ENCODE measurements at places on chromosomes 7 and 10. TPM values are rescaled to one million over a fixed set of nuclear protein-coding genes. Genes with fewer than 3 reads are reported as not detected.

Gene ASIC3
- not detected for total RNA-seq

Gene SRRM3
- total RNA-seq, result 0.94 TPM

Gene MMP21
- total RNA-seq, result not detected

Gene CXCL12
- 54.7 TPM for total RNA-seq

Gene STEAP1
- 30.7 TPM for total RNA-seq

Gene CCL26
- total RNA-seq, result 1.4 TPM

Gene TRIM4
- total RNA-seq, result 23.3 TPM

Gene OPN4
- not detected for total RNA-seq

Gene LRRD1
- total RNA-seq, result not detected

Gene AKR1C8
- total RNA-seq, result not detected

Gene A1CF
- total RNA-seq, result under 0.01 TPM

Gene MYO1G
- total RNA-seq, result under 0.01 TPM

Gene ZNRF2
- 4.3 TPM for total RNA-seq

Gene VAX1
- not detected for total RNA-seq

Gene LRMDA
- total RNA-seq, result 3.8 TPM

Gene KAZALD1
- 84.3 TPM for total RNA-seq

Gene C10orf53
- not detected for total RNA-seq

Gene TMEM139
- 0.09 TPM for total RNA-seq

Gene DPYSL4
- total RNA-seq, result 2.7 TPM

Gene CDC14C
- 0.09 TPM for total RNA-seq

Gene HOXA2
- total RNA-seq, result 0.43 TPM

Gene COL1A2
- 4,873 TPM for total RNA-seq

All from bronchial smooth muscle cell (primary cell).